ENCODE measurements at places on chromosomes 2 and 18.

- no peak for DNase-seq
These were observed 189.8 kb downstream of the SNTG2 start for GRCh38 chr2:1140389-1141003.

DNA sequence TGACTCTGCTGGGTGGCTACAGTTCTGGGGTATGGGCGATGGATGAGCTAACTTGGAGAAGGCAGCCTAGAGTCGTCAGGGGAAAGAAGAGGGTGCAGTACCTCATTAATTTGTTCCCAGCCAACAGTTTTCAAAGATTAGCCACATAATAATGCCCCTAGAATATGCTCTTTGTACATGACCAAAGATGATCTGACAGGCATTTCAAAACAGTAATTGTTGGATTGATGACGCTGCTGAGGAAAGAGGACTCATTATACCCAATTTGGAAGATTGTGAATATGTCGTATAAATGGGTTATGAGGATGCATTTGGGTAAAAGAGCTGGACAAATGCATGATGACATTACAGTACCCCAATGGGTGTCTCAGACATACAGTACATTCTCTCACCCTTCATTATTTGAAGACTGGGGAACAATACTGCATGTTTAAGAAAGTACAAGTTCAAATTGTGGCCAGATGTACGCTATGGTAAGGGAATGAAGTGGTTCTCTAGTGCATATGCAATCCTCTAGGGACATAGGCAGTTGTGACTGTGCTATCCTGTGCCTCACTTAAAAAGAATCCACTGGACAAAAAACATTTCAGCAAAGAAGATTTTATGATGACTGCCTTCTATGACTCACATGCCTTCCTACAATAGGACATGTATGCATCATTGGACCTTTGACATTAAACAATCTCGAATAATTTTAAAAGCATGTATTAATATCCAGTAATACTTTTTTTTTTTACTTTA, 233.2 kb downstream of the CNTNAP5 start:
- no peak for DNase-seq

DNA sequence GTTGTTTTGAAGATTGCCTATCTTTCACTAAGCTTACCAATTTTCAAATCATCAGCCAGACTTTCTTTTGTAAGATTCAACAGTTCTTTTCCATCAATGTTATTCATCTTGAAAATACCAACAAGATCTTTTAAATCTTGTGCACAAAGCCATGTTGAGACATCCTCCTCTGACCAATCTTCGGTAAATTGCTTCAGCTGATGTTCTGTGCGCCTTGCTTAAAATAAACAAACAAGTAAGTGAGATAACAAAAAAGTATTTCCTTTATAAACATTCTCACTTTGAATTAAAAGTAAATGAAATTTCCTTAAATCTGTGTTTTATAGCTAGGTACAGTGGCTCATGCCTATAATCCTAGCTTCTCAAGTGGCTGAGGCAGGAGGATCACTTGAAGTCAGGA, 30.3 kb downstream of the WDSUB1 start:
- no peak for DNase-seq

DNA sequence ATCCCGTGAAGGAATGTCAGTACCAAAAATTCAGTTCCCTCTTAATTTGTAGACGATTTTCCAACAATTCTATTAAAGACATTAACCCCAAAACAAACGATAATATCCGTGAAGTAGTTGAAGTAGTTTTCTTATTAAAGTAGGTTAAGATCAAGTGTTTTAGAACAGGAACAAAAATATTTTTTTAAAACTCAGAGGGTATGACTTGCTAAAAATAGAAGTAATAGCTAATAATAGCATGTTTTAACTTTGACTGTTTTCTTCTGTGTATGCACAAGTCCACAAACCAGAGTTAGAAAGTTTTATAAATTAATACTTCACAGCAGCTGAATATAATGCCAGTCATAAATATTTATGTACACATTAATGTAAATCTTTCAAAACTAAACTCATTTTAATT, 2.4 kb downstream of the DNAJC10 start:
- DNase-seq = no peak

- DNase-seq = no peak
These were observed 770 bp downstream of the NBAS start for GRCh38 chr2:15560140-15560987.

DNA sequence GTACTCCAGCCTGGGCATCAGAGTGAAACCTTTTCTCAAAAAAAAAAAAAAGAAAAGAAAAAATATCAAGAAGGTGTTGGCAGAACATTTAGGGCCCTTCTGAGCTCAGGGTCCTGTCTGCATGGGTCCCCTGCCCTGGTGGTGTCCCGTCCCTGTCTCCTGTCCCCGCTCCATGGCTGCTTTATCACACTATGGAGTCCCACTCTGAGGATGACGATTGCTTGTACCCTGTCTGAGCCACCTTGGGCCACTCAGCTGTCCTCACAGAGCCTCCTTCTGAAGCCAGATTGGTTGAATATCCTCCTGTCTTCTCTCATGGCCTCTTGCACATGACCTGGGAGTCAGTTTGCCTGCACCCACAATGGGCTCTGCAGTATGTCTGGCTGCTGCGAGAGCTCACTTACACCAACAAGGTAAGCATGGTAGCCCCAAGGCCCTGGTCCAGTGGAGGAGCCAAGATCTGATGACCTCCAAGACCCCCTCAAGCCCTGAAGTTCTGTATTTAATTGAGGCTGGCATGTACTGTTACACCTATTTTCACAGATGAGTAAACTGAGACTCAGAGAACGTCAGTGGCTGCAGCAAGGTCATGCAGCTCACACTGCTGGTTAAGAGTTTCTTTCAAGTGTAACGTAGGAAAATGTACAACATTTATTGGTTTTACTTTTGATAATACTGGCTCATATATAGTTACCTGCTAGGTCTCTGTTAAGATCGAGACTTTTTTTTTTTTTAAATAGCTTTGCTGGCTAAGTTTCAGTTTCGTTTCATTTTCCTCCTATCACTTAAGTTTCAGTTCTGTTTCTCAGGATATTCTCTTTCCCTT, 16.9 kb upstream of the ZCCHC2 start:
- DNase-seq = no peak

DNA sequence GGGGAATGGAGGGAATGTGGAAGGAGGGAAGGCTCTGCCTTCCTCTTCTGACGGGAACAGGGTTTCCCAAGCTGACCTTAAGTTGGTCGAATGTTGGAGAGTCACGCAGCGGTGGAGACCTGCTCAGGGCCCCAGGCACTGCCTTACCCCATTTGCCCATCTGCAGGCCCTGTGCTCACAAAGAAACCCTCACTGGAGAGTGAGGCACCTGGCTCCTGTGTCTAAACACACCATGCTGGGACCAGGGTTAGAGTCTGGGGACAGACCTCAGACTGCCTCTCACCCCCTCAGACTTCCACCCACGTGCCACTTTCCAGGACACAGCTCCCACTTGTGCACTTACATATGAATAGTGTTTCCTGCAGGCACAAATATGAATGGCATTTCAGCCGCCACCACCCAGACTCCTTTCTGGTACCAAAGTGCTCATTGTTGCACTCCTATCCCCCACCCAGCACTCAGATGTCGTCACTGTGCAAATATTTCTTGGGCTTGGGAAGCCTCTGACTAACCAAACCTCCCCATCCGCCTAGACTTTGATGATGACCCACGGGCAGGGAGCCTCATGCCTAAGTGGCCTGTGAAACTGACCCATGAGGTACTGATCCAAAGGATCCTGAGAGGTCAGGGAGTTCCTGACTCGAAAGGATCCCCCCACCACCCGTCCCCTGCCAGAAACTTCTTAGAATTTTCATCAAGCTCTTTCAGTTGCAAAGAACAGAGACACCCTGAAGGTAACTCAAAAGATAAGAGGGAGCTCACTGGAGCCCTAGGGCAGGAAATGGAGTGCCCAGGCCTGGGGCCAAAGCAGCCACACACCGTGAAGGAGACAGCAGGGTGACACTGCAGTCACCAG, 78.3 kb downstream of the STPG4 start:
- DNase-seq = no peak

- no peak for DNase-seq
These were observed 164.8 kb downstream of the MYCN start for GRCh38 chr2:16104949-16105668.

- no peak for DNase-seq
These were observed 264.5 kb downstream of the EIPR1 start for GRCh38 chr2:3113122-3113521.

- no peak for DNase-seq
These were observed at the start of gene RAMP1 for GRCh38 chr2:237859533-237860272. Gene RAMP1 (plus strand): TSS chr2:237859623. CDS start chr2:237859676, 53 bp downstream.

DNA sequence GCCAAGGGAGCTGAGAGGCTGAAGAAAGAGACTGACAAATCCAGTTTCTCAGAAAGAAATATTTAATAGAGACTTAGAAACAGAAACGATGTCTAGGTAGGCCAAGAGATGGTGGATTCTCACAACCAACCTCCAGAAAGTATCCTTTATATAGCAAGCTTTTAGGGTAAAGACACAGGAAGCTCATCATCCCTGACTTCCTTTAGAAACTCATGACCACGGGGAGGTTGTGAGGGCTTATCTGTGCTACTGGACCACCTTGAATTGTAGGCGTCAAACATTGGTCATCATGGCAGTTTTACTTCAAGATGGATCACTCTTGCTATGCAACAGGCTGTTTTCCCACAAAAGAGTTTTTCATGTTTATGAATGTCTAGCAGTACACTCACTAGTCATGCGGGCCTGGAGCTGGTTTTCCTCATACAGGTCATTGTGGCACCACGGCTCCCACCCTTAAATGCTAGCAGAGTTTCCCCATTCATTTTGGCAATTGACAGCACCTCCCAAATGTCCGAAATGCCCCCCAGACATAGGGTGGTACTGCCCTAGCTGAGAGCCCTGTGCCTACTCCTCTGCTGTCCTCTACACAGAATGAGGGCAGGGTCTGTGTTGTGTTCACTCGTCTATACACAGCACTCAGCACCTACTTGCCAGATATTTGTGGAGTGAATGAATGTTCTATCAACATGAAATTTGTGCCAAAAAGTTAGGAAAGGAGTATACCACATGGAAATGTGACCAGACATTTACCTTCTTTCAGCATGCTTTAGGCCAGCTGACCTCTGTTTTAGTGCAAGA, 89.0 kb downstream of the TMEM247 start:
- DNase-seq = no peak

DNA sequence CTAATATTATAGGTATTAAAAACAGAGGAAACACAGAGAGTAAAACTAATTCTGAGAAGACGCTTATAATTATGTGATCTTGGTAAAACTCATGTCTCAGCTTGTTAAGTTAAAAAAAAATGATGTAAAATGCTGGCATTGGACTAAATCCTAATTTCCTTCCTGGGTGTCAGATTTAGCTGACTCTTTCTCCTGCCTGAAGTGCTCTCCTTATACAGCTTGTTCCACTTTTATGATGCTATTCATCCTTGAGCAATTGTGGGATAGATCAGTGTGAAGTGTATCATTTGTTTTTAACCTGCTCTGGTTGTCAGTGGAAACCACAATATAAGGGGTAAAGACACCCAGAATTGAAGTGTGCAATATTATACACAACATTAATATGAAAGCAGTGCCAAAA, 84.9 kb downstream of the EFEMP1 start:
- DNase-seq = no peak

GRCh38 chr2:36336321-36336720, 19.3 kb upstream of the CRIM1 start:
- no peak for DNase-seq

DNA sequence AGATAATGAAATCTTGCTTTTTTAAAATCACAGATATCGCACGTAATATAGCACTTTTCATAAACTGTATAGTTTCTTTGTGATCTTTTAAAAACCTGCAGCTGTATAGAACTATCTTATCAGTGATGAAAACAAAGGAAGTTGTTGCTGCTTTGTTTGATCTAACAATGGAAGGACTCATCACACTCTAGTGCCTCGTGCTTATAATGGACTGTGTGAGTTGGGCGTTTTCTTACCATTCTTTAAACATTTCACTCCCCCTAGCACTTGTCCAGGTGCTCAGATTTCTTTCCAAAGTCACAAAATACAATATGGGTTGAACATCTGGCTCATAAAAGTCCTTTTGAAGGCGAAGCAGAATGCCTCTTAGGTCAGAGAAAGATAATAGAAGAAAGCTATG, 94.8 kb upstream of the SPATS2L start:
- no peak for DNase-seq

DNA sequence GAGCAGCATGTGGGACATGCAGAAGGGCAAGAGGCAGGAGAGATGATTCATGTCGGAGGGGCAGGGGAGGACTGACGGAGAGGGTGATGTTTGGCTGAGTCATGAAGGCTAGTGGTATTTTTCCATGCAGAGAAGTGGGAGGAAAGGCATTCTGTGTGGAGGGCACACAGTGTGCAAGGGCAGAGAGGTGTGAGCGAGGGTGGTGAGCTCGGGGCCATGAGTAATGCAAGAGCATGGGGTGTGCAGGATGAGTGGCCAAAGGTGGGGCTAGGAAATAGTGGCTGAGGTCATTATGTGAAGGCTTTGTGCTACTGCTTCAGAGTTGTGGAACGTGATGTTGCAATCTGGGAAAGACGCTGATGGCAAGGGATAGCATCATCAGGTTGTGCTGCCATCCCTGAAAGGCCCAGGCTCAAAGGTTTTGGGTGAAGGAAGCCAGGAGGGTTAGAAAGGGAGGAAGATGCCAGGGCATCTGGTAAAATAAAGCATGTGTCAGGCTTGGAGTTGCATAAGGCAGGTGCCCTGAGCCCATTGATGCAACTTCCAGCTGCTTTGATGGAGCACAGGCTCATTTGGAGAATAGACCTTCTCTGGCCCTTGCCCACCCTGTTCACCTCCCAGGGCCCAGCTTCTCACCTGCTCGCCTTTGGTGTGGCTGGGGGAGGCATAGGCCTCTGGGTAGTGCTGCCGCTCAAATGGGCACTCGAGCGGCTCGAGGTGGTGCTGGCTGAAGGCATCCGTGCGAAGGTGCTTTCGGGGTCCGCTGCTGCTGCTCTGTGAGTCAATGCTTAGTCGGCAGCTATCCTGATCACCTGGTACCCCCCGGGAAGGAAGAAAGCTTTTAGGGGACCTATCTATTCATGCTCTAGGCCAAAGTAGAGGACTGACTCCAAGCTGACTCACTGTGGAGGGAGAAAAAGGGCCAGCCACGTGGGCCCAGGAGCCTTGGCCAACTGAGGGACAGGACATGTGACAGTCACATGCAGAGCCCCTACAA, 37.5 kb downstream of the PAX8 start:
- DNase-seq = no peak

GRCh38 chr2:71713581-71714580, 260.5 kb downstream of the DYSF start:
- peak; percentile 52 for DNase-seq

GRCh38 chr2:235506291-235506996, 12.6 kb downstream of the AGAP1 start:
- no peak for DNase-seq

DNA sequence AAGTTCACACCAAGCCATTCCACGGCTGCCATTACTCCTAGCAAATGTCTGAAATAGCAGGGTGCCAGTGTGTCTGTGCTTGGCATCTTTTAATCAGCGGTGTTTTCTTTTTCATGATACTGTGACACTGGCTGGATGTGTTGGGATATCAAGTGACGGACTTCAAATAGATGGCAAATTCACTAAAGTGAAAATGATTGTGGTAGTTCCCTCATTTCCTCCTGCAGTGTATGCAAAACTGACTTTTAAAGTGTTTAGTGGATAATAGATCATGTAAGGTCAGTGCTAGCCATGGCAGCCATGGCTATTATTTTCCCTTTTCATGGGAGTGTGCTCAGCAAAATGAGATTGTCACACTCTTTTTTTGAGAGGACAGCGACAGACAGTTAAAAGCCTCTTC, 261.5 kb upstream of the SIX3 start:
- DNase-seq = no peak

- DNase-seq = no peak
These were observed 270.4 kb downstream of the TWIST2 start for GRCh38 chr2:239118264-239118663.

All from sciatic nerve (tissue), 2 donors.